ENCODE measurements at places on chromosomes 12 and 14.

DNA sequence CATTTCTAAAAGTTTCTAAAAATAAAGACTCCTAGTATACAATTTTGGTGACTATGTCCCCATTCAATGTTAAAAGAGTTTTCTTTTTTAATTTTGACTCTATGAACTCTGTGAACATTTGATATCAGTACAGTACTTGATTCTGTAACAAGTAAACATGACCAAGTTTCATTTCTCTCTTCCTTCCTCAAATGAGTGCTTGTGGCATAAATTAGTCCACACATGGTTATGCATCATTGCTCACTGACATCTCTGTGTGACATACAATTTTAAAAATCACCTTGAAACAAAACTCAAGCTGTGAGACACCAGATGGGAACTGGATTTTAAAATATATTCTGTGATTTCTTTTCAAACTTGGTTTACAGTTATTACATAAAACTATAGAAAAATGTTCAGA is 253.9 kb upstream of the MDGA2 start:
- no peak for DNase-seq

GRCh38 chr12:87756111-87756510 is 273.1 kb downstream of the C12orf50 start:
- no peak for DNase-seq

GRCh38 chr12:30754383-30754749 is 385 bp downstream of the CAPRIN2 start:
- DNase-seq, result no peak

DNA sequence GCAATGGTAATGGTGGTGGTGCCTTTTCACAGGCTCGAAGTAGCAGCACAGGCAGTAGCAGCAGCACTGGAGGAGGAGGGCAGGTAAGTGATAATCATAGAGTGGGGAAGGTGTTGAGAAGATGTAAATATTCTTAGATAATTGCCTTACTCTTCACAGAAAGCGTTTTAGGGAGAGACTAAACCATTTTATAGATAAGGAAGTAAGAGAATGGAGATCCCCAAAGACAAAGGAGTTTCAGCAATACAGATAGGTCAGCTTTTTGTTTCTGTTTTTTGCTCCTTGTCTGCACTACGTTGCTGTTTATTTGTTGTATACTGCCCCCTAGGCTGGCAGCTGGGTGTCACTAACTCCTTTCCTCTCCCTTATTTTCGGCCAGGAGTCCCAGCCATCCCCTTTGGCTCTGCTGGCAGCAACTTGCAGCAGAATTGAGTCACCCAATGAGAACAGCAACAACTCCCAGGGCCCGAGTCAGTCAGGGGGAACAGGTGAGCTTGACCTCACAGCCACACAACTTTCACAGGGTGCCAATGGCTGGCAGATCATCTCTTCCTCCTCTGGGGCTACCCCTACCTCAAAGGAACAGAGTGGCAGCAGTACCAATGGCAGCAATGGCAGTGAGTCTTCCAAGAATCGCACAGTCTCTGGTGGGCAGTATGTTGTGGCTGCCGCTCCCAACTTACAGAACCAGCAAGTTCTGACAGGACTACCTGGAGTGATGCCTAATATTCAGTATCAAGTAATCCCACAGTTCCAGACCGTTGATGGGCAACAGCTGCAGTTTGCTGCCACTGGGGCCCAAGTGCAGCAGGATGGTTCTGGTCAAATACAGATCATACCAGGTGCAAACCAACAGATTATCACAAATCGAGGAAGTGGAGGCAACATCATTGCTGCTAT is 2.0 kb downstream of the SP1 start:
- DNase-seq, result peak; percentile 23

- DNase-seq, result no peak
Measured at GRCh38 chr12:15601210-15601800, 187.9 kb downstream of the EPS8 start.

- no peak for DNase-seq
Measured at GRCh38 chr14:22846811-22847307, 10.5 kb downstream of the MMP14 start.

GRCh38 chr12:43111608-43112007 is 440.4 kb downstream of the ADAMTS20 start:
- no peak for DNase-seq

DNA sequence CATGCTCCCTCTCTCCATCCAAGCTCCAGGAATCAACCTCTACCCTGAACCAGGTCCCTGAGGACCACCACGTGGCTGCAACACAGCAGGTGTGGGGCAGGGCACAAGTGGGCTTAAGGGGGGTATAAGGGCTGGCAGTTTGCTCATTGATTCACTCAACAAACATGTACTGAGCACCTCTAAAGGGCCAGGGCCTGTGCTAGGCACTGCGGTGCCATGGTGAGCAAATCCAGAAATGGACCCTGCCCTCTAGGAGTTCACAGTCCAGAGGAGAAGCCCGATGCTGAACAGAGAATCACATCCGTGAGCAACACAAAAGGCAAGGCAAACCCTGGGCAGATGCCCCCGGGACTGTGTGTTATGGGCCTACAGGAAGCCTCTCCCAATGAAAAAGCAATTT is 6.5 kb upstream of the AQP2 start:
- no peak for DNase-seq

GRCh38 chr14:97924922-97925613 is 1127.9 kb downstream of the VRK1 start:
- DNase-seq, result no peak

GRCh38 chr14:72512925-72513324 is 381.0 kb downstream of the DPF3 start:
- no peak for DNase-seq

DNA sequence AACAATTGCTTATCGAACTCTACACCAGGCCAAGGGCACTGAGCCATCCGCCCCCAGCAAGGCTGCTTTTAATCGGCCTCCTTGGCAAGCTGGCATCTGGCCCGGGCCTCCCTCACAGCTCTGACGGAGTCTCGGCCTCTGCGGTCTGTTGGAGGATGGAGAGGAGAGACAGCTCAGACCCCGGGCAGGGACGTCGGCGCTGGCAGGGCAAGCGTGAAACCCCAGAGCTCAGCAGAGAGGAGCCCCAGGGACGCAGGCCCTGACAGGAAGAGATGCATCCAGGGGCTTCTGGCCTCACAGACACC is 17.5 kb downstream of the CAMKK2 start:
- DNase-seq, result no peak

DNA sequence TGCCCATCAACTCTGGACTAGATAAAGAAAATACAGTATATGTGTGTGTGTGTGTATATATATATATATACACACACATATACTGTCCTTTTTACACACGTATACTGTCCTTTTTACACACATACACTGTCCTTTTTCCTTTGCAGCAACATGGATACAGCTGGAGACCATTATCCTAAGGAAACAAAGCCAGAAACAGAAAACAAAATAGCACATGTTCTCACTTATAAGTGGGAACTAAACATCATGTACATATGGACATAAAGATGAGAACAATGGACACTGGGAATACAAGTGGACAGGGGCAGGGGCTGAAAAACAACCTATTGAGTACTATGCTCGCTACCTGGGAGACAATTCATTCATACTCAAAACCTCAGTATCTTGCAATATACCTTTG is 23.7 kb downstream of the VDR start:
- DNase-seq, result no peak

DNA sequence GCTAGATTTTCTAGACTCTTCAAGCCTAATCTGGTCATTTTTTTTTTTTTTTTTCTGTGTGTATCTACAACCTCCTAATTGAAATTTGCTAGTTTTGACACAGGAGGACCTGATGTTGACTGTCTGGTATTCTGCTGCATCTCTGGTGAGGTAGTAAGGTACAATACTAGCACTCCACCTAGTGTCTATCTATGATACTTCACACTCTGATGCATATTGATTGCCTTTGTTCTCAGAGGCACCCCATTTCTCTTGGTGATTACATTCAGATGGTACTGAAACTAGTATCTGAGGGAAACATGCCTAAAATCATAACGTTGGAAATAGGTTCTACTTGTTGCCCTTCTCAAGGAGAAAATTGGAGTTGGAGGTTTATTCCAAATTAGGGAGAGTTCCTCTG is 930.5 kb upstream of the NOVA1 start:
- DNase-seq, result no peak

- DNase-seq, result no peak
Measured at GRCh38 chr14:58637040-58637390, 747 bp upstream of the DACT1 start.

DNA sequence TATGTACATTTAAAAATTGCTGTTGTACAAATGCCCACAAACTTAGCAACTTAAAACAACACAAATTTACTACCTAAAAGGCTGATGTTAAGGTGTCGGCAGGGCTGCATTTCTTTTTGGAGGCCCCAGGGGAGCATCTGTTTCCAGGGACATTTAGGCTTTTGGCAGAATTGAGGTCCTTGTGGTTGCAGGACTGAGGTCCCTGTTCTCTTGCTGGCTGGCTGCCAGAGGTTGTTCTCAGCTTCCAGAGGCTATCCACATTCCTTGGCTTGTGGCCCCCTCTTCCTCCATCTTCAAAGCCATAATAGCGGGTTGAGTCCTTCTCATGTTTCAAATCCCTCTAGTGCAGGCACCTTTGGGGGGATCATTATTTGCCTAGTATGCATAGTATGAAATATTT is 22.4 kb upstream of the KRT83 start:
- no peak for DNase-seq

GRCh38 chr12:64631197-64631596 is 20.9 kb downstream of the RASSF3 start:
- no peak for DNase-seq

- DNase-seq, result no peak
Measured at GRCh38 chr14:22460461-22461195, 128.4 kb downstream of the DAD1 start.
